ENCODE measurements at places on chromosomes 1 and 21.

DNA sequence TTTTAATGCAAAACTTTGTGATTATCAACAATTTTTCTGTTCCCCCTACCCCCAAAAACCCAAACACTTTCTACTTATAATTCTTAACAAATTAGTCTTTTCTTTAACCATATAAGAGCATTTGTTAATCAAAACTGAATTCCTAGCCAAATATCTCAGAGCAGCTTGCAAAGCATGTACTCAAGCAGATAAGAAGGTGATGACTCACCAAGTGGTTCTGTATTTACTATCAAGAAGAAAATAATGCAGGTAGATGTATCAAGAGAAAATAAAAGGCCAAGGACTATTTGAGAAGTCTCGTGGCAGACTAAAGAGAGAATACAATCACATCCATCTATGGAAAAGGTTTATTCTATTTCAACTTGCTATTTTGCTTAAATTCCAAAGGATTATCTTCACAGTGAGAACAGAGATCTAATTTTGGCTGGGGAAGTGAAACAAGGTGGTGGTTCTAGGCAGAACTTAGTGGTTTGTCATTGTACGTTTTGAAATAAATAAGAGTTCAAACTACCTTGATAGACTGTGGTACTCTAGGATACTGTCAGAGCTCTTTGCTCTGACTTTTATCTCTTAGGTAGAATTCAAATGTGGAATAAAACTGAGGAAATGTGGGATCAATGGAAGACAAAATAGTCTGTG is 94.7 kb upstream of the NRIP1 start:
- no peak for DNase-seq

GRCh38 chr1:215243345-215244054 is 161.0 kb downstream of the KCNK2 start:
- no peak for DNase-seq

DNA sequence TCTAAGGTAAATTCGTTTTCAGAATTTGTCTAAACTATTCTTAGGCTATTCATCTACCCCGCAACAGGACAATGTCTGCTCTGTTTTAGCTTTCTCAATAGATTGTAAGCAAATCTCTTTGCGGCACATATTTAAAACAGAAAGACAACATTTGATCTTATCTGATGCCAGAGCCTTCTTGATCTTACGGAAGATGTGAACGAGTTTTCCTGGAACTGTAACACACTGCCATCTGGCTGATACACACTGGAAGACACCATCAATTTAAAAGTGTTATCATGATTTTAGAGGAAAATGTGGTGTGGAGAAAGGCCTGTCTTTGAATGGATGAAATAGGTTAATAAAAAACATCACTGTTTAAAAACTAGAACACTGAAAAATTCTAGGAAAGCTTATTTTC is 36.1 kb downstream of the COA6 start:
- no peak for DNase-seq

- DNase-seq, result no peak
Observed at GRCh38 chr1:54807756-54808155, 6.6 kb upstream of the TTC22 start.

DNA sequence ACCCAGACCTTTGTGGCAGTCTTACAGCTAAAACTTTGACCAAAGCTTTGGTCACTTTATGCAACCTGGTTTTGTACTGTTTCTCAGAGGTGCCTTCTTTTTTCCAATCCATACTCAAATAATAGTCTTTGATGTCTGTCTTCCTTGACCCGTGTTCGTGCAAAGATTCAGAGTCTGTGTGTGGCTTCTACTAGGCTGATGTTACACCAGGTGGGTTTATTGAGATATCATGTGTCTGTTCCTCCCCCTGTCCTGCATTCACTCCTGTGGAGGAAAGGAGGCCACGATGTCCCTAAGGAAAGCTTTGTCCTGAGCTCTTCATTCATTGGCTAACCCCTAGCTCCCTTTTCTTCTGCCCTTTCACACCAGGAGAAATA is 15.0 kb upstream of the IKBKE start:
- no peak for DNase-seq

GRCh38 chr1:154749078-154749760 is 120.9 kb downstream of the KCNN3 start:
- no peak for DNase-seq

GRCh38 chr1:70091811-70092210 is 113.6 kb downstream of the LRRC40 start:
- DNase-seq, result no peak

DNA sequence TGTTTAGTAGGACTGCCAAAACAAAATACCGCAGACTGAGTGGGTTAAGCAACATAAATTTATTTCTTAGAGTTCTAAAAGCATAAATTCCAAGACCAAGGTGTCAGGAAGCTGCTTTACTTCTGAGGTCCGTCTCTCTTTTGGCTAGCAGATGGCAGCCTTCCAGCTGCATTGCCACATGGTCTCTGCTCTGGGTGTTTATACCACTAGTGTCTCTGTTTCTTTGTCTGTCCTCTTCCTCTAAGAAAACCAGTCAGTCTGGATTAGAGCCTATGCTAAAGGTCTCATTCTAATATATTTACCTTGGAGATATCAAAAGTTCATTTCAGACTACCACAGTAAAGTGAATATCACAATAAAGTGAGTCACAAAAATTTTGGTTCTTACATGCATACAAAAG is 519.8 kb downstream of the COL11A1 start:
- no peak for DNase-seq

GRCh38 chr1:67256291-67257172 is 51.1 kb upstream of the IL12RB2 start:
- no peak for DNase-seq

- DNase-seq, result no peak
Observed at GRCh38 chr1:96863449-96863848, 141.9 kb downstream of the PTBP2 start.

DNA sequence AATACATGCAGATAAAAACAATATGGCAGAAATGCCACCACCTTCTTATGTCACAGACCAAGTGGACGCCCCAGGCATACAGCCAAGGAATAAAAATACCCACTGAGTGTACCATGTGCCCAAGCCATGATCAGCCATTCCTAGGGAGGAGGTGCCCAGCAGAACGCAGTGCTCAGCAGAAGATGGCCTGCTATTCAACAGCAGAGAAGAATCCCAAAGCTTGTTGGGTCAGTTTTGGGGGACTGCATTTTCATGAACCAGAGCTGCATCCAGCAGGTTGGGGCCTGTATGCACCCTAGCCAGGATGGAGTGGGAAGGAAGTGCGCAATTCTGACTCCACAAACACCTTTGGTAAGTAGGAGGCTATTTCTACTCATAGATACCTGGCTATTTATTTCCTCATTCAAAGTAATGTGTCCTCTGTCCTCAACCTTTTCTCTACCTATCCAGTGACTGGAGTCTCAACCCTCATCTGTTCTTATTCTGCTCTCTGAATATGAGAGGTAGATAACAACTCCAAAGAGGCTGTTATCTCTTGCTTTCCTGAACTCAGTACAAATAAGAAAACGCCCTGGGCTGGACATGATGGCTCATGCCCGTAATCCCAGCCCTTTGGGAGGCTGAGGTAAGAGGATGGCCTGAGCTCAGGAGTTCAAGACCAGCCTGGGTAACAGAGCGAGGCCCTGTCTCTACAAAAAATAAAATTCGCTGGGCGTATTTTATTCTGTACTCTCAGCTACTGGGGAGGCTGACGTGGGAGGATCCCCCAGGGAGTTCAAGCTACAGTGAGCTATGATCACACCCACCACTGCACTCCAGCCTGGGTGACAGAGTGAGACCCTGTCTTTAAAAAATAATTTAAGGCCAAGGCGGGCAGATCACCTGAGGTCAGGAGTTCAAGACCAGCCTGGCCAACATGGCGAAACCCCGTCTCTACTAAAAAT is 2.5 kb upstream of the PLEKHM2 start:
- no peak for DNase-seq

GRCh38 chr1:172906778-172907592 is 143.8 kb downstream of the TNFSF18 start:
- DNase-seq, result no peak

GRCh38 chr1:197903196-197903514 is 725 bp downstream of the C1orf53 start:
- no peak for DNase-seq

DNA sequence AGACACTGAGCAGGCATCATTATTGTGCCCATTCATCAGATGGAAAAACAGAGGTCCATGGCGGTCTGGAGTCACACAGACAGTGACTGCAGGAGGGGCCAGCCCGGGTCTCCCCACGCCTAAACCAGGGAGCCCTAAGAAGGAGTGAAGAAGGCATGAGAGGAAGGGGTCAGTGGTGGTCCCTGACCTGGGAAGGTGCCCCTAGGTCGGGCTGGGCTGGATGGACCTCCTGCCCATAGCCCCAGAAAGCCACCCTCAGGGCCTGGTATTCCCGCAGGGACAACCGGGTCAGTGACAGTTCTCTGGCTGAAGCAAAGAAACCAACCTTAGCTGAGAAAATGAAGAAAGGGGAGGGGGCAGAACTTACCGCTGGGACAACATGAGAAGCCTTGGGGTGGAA is 163.4 kb upstream of the C1orf174 start:
- no peak for DNase-seq

GRCh38 chr1:151867765-151868411 is 14.4 kb upstream of the THEM5 start:
- DNase-seq, result no peak

GRCh38 chr1:185895208-185895900 is 161.2 kb downstream of the HMCN1 start:
- DNase-seq, result no peak

DNA sequence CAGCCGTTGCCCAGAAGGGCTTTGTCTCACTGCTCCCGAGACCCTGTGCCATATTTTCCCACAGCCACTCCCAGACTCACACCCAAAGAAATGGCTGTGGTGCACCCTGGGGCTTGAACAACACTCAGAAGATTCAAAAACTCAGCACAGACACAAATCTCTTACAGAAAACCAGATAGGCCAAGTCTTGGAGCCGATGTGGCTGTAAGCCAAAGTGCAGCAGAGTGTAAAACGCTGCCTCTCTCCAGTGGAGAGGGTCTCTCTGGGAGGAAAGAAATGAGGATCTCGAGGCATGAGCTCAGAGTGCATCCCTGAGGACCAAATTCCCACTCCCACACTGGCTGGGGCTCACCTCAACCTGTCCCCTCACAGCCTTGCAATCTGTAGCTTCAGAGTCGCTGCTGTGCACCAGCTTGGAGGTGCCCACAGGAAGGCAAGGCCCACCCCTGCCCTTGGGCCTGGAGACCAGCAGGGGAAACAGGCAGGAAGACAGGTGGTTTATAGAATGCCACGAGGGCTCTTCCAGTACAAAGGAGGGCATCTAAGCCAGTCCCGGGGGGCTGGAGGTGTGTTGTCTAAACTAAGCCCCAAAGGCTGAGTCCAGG is 171.3 kb upstream of the AJAP1 start:
- DNase-seq, result no peak

GRCh38 chr1:93669369-93669768 is 12.3 kb downstream of the BCAR3 start:
- DNase-seq, result no peak

GRCh38 chr1:35539824-35540261 is 17.4 kb downstream of the KIAA0319L start:
- no peak for DNase-seq

DNA sequence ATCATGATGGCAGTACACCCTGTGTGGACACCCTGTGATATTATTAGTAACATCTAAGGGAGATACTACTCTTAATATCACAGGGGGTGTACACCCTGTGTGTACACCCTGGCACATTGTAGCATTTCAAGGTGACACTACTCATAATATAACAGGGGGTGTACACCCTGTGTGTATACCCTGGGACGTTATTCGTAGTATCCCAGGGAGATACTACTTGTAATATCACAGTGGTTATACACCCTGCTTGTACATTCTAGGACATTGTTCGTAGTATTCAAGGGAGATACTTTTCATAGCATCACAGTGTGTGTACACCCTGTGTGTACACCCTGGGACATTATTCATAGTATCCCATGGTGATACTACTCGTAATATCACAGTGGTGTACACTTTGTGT is 67.4 kb upstream of the CNIH3 start:
- no peak for DNase-seq

DNA sequence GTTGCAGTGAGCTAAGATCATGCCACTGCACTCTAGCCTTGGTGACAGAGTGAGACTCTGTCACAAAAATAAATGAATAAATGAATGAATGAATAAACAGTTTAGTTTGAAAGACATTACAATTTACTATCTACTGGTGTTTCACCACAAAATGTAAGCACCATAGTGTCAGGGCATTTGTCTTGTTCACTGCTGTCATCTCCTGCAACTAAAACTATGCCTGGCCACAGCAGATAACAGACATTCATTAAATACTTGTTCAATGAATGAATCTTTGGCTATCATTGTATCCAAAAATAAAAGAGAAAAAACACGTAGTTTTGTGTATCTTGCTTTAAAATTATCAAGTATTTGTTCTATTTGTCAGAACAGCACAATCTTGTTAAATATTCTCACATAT is 32.5 kb downstream of the SASS6 start:
- DNase-seq, result no peak

- no peak for DNase-seq
Observed at GRCh38 chr1:220914283-220915116, 35.3 kb downstream of the HLX start.

DNA sequence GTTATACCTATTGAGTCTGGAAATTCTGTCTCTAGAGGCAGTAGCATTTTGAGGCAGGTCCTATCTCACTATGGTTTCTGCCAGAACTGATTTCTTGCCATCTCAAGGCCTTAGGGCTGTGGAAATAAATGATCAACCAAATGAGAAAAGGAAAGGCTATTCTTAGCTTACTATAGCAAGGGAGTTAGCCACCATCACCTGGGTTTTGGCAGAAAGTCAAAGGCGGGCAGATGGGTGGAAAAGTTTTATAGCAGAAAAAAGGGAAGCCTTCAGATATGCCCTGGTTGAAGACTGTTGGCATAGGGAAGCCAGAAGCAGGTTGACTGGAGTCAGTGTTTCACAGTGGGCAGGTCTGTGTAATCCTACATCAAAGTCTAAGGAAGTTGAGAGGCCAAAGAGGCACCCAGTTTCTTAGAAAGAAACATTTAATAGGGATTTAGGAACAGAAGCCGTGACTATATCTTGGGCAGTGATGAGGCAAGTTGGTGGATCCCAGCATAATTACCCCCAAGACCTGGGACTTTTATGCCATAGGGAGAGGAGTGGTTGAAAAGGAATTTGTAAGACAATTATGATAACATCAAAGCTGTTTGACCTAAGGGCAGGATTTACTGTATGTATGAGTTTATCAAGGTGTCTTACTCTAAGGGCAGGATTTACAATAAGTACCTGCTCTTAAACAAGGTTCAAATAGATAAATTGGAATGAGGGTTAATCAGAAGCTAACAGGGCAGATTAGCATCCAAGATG is 29.7 kb downstream of the CTH start:
- DNase-seq, result no peak

- no peak for DNase-seq
Observed at GRCh38 chr1:51936531-51936930, 54.0 kb downstream of the RAB3B start.

DNA sequence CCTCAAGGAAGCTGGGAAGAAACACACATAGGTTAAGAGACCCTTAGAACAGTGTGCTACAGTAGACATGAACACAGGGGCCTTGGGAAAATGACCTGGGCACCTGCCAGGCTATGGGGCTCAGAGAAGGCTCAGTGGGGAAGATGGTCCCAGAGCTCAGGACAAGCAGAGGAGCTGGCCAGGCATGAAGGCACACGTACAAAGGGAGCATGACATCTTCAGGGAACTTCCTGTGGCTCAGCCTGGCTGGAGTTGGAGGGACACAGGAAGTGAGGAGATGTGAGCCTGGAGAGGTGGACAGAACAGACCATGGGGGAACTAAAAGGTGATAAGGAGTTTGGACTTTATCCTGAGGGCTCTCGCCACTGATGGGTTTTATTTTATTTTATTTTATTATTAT is 3.8 kb upstream of the SLC50A1 start:
- no peak for DNase-seq

GRCh38 chr1:203037509-203038190 is 11.4 kb downstream of the PPFIA4 start:
- DNase-seq, result no peak

All from stimulated activated CD8-positive, alpha-beta memory T cell treated with anti-CD3 and anti-CD28 coated beads, Interleukin-7, amount 100 ng/mL, for 24 hours (primary cell).